ENCODE measurements at places on chromosomes 12 and 14.

- no peak for DNase-seq
Observed at GRCh38 chr14:56649382-56649781, 69.8 kb downstream of the TMEM260 start.

DNA sequence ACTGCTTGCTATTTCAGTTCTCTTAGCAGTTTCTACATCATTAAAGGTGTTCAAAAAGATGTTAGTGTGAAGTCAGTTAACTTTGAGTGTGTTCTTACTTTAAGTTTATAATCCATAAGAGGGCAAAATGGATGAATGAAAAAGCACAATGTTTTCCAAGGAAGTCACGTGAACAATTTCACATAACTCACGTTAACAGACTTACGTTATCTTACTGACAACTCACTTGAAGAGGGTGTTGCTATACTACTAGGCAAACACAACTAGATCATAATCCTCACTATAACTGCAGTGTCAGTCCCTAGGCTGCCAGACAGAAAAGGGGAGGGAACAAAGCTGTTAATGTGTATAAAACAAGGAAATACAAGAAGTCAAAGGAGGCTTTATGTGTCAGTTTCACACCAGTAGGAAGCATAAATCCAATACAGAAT, 6.4 kb downstream of the SLC2A13 start:
- DNase-seq, result no peak

GRCh38 chr12:122830517-122831214, 4.6 kb upstream of the HIP1R start:
- DNase-seq, result no peak

GRCh38 chr14:75119056-75119455, 7.8 kb downstream of the NEK9 start:
- no peak for DNase-seq

GRCh38 chr12:69324797-69325466, 23.2 kb upstream of the LYZ start:
- DNase-seq, result no peak

GRCh38 chr12:93003531-93004239, 74.6 kb upstream of the EEA1 start:
- no peak for DNase-seq

DNA sequence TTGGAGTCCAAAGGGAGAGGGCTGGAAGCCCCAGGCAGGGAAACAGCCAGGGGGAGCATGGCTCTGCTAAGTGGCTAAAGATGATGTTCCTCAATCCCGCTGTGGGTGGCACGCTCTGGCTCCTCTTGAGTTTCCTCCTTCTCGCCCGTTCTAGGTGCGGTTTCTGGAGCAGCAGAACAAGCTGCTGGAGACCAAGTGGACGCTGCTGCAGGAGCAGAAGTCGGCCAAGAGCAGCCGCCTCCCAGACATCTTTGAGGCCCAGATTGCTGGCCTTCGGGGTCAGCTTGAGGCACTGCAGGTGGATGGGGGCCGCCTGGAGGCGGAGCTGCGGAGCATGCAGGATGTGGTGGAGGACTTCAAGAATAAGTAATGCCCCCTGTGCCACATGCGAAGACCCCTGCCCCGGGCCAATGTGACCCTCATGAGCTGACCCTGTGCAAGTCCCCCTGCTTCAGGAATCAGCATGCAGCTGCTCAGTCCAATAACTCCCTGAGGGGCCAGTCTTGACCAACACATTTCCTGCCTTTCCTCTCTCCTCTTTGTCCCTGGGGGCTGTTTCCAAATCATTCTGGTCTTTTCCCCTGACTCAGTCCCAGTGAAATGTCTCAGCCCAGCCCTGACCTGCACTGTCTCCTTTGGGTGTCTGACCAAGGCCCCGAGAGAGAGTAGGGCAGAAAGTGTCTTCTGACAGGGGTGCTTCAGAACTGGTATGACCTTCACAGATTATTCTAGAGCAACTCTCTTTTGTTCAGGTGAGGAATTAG, 2.1 kb downstream of the KRT7 start:
- no peak for DNase-seq

DNA sequence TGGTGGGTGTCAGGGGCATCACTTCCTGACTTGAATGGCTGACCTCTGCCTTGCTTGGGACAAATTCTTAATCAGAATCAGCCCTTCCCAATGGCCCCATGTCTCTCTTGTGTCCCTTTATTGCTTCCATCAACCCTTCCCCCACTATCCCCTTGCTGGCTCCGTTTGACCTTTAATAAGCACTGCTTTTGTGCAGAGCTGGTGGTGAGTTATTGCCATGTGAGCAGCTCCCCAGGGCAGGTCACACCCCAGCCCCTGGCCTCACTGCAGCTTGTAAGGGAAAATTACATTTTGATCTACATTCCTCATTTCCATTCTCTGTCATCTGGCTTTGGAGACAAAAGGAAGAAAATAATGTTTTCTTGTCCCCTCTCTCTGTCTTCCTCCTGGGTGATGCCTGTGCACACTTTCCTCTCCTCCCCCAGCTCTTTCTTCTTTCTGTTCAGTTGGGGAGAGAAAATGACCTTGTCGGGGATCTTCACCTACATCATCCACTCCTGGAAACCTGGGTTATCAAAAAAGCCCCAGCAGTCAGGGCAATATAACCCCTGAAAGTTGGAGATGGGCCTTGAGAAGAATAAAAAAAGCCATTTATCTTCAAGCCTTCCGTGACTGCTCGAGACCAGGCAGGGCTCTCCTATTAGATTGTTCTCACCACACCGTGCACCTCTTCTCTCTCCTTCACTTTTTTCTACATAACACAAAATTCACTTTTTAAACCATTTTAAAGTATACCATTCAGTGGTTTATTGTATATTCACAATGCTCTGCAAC, 100.4 kb upstream of the SRRM4 start:
- no peak for DNase-seq

GRCh38 chr14:104390221-104390931, 189.2 kb upstream of the C14orf180 start:
- DNase-seq, result no peak

All from SK-N-DZ (cell line).